Activated B cell treated with CpG ODN at 0.5 μM for 24 hours (primary cell): ENCODE measurements at places on chromosomes 3 and 15.

DNA sequence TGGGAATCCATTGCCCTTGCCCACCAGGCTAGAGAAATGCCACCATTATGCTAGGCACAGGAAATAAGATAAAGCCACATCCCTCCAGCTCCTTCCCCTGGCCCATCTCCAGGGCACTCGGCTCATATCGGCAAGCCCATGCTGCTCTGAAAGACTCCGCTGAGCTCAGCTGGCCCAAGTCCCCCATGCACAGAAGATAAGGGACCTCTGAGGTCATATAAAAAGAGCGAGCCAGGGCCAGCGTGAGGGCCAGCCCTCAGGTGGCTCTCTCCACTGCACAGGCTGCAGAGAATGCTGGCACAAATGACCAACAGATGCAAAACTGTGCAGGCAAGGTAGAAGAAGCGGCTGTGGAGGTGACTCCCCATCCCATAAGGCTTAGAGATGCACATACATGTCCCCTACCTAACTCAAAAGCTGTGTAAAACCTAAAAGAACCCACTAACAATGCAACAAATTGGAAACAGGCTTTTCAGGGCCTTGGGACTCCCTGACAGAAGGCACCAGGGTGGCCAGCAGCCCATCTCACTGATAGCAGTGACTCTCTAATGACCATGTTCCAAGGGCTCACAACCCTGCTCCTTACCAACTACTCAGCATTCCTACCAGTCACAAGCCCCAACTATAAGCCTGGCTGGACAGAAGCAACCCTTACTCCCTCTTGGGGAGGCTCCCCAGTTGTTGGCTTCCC, 3.0 kb downstream of the RAB6B start:
- DNase-seq = no peak

- no peak for DNase-seq
Observed at GRCh38 chr15:85825719-85826118, 31.0 kb upstream of the KLHL25 start.

DNA sequence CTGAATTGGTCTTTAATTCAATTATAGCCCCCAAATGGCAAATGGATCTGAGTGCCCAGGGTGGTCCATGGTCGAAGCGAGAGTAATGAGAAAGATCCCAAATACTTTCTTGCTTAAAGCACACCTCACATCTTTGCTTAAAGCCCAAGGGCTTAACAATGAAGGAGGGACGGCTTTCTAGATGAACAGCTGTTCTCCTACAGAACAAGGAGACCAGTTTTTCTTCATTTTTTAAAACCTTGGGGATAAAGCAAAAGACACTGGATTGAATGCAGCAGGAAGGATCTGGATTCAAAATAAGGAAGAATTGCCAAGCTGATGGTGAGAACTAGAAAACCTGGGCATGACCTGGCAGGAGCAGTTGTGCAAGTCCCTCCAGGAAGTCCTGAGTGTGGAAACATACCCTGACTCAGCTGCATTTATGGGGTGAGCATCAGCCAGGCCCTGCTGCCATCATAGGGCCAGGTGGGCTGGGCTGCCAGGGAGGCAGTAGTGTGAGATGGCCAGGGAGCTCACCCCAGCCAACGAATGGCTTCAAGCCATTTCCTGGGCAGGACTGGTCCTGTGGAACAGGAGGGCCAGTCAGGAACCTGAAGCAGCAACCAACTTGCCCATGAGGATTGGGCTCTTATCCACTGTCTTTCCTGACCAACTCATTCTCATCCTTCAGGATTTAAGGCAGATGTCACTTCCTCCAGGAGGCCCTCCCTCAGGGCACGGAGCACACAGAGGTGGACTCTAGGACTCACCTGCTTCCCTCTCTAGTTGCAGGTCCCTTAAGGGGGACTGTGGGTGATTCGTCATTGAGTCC, 18.4 kb upstream of the RHCG start:
- no peak for DNase-seq

- DNase-seq = no peak
Observed at GRCh38 chr15:52103217-52104207, 9.1 kb downstream of the BCL2L10 start.

DNA sequence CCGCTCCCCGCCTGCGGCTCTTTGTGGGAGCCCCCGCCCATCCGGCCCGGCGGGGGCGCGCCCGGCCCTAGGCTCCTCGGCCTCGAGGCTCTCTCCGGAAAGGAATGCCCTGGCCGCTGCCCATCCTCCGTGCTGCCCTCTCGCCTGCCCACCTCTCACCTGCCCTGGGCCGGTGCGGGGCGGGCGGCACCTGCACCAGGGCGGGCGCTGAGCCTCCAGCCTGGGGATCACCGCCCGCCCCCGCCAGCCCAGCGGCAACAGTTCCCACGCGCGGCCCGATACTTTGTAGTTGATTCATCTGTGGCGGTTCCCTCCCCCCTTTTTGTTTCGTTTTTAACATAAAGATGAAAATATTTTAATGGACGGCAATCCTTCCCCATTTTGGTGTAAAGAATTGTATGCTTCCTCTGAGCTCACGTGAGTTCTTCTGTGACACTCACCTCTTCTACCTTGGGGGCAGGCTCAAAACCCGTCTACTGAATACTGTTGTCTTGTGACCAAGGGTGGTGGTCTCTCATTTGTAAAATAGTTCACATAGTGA, 1.9 kb downstream of the KLF13 start:
- peak; percentile 62 for DNase-seq

GRCh38 chr3:157938154-157938779, 168.0 kb downstream of the SHOX2 start:
- DNase-seq = no peak

DNA sequence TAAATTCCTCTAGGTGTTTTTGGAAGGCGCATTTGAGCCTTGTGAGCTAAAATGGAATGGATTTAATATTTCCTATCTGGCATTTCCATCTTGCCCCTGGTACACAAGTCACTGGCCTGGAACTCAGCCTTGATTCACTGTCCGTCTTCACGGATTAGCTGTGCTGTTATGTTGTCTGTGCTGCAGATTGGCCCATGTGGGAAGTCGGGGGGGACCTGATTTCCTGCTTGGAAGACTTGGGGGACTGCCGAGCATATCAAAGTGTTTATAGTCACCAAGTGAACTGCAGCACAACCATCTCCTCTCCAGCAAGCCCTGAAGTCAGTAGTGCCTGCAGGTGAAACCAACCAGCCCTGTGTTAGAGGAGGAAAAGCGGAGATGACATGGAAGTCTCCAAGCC, 12.2 kb downstream of the GHRL start:
- no peak for DNase-seq

- DNase-seq = no peak
Observed at GRCh38 chr3:56837196-56837955, 35.6 kb upstream of the ARHGEF3 start.

DNA sequence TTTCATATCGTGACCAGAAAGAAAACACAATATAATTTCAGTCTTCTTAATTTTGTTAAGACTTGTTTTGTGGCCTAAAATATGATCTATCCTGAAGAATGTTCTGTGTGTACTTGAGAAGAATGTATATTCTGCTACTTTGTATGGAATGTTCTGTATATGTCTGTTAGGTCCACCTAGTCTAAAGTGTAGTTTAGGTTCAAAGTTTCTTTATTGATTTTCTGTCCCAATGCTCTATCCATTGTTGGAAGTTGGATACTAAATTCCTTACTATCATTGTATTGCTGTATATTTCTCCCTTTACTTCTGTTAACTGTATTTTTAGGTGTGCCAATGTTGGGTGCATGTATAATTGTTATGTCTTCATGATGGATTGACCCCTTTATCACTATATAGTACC, 21.2 kb downstream of the OR5AC2 start:
- DNase-seq = no peak
